ENCODE measurements at places on chromosomes 12 and 14. TPM values are rescaled to one million over a fixed set of nuclear protein-coding genes. Genes with fewer than 3 reads are reported as not detected.

RIMBP2 gene
- total RNA-seq = 0.09 TPM

PIK3C2G gene
- total RNA-seq = 0.69 TPM

BMAL2 gene
- 6.9 TPM for total RNA-seq

CLEC4A gene
- 8.3 TPM for total RNA-seq

SLC25A47 gene
- total RNA-seq = not detected

DNA sequence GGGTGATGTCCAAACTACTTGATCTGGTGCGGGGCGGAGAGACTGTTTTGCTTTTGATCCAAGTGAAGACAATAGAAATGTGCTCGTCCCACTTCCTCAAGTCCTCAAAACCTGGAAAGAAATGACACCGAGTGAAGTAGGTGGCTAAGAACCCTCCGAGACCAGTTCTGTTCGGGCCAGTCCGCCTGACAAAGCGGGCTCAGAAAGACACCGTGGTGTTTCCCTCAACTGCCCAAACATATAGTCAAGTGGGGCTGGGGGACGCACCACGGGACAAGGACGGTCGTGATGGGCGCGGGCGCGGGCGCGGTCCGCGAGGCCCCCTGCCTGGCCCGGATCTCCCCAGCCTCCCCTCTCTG, 1.6 kb downstream of the PHLDA1 start:
- H3K27ac ChIP-seq = peak overlapping the region; percentile 98
- H3K4me3 ChIP-seq = peak overlapping the region; percentile 82
- DNase-seq = peak; percentile 60
- H3K27me3 ChIP-seq = no peaks in the 10 kb centered on the region
- peaks cover 10% of the 10 kb centered on the region for H3K4me1 ChIP-seq

DNA sequence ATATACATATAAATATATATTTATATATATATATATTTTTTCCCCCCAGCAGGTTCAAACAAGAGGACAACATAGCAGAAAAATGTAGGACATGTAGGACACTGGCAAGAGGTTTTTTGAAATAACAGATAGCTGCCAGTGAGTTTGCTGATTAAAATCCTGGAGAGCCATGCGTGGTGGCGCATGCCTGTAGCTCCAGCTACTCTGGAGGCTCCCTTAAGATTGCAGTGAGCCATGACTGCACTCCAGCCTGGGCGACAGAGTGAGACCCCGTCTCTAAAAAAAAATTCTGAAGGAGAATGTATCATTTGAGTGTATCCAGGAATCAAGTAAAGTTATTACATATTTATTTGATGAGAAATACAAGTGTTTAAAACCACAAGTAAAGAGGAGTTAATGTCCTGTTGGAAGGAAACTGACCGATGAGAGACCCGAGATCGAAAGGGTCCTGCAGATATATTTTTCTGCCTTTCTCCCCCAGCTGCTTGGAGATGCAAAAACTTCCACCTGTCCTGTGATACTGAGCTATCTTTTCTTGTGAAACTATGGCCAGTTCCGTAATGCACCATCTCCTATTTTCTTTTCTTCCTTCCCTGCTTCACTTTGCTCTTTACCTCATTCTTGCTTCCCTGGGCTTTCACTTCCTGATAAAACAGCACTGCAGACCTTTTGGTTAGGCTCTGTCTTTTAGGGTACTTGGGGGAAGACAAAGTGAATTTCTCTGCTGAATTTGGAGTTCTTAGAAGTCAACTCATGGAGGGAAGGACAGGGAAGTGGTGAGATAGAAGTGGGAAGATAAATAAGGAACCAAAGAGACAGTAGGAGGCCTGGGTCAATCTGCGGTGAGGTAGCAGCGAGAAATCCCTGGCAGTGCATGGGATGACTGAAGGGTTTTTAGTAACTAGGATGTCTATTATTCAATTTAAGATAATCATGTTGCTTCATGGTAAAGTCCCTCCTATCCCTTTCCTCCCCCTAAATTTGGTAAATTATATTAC, 41.2 kb upstream of the SLC2A13 start:
- peaks cover 2% of the 10 kb centered on the region for H3K36me3 ChIP-seq
- DNase-seq = no peak
- no peaks in the 10 kb centered on the region for H3K27me3 ChIP-seq
- H3K27ac ChIP-seq = no peak overlapping the region
- no peak overlapping the region for H3K4me3 ChIP-seq

- no peaks in the 10 kb centered on the region for H3K27me3 ChIP-seq
- H3K36me3 ChIP-seq = peaks cover 21% of the 10 kb centered on the region
- peak overlapping the region; percentile 77 for H3K4me3 ChIP-seq
- DNase-seq = peak; percentile 70
Measured at GRCh38 chr12:7190268-7191055, 976 bp downstream of the PEX5 start.

- no peaks in the 10 kb centered on the region for H3K27me3 ChIP-seq
- no peaks in the 10 kb centered on the region for H3K4me1 ChIP-seq
- H3K4me3 ChIP-seq = no peak overlapping the region
- H3K36me3 ChIP-seq = no peaks in the 10 kb centered on the region
Measured at GRCh38 chr12:100391856-100392255, 35.0 kb downstream of the SLC17A8 start.

- no peaks in the 10 kb centered on the region for H3K36me3 ChIP-seq
- H3K27ac ChIP-seq = no peak overlapping the region
- no peak overlapping the region for H3K4me3 ChIP-seq
- H3K4me1 ChIP-seq = no peaks in the 10 kb centered on the region
- peaks cover 28% of the 10 kb centered on the region for H3K27me3 ChIP-seq
Measured at GRCh38 chr12:111093428-111094142, 173.2 kb upstream of the MYL2 start.

DNA sequence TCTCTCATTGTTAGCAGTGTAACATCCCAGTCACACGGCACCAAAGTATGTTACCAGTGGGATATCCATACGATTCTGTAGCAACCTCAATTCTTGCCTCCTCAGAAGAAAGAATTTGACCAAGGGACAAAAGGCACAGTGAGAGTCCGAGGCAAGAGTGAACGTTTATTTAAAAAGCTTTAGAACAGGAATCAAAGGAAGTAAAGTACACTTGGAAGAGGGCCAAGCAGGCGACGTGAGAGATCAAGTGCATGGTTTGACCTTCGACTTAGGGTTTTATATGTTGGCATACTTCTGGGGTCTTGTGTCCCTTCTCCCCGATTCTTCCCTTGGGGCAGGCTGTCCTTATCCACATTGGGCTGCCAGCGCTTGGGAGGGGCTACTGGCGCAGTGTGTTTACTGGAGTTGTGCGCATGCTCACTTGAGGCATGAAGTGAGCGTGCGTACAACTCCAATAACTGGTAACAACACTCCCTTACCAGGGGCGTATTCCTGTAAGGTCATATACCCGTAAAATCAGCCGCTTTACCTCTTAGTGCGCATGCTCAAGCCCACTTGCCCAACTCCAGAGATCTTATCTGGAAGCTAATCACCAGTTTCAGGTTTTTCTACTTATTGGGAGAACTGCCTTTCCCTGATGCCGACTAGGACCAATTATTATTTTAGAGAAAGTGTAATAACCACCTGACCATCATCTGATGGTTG, 71.7 kb downstream of the FAR2 start:
- no peaks in the 10 kb centered on the region for H3K27me3 ChIP-seq
- no peak for DNase-seq
- H3K4me3 ChIP-seq = no peak overlapping the region
- H3K27ac ChIP-seq = no peak overlapping the region

DNA sequence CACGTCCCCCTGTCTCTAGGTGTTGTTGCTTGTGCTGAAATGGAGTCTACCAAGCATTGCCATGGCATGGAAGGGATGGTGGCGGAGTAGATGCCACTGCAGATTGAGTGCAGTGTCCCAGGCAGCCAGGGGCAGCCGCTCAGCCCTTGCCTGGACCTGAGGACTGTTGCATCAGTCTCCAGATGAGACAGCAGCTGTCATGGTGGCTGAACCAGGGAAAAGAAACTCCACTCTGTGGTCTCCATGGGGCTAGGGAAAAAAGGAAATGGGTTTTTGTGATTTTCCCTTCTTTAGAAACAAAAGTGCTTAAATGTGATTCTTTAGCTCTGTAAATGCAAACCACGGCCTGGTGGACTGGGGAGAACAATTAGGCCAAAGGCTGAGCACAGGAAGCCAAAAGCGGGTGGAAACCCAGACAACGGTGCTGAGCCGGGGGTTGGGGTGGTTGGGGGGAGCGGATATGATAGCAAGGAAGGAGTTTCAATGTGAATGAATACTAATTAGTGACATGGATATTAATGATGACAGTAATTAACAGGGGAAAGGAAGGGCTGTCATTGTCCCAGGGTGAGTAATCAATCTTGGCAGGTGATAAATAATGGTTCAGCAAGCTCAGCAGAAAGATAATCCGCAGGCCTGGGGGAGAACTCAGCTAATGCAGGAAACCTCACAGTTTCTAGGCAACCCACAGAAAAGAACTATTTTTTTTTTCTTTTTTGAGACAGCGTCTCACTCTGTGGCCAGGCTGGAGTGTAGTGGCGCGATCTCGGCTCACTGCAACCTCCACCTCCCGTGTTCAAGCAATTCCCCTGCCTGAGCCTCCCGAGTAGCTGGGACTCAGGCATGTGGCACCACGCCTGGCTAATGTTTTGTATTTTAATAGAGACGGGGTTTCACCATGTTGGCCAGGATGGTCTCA, 442.6 kb downstream of the DPF3 start:
- peaks cover 18% of the 10 kb centered on the region for H3K4me1 ChIP-seq
- H3K27ac ChIP-seq = peak overlapping the region; percentile 51
- no peak overlapping the region for H3K4me3 ChIP-seq
- no peaks in the 10 kb centered on the region for H3K27me3 ChIP-seq
- no peaks in the 10 kb centered on the region for H3K36me3 ChIP-seq
